ENCODE measurements at places on chromosomes 7 and 10. TPM values are rescaled to one million over a fixed set of nuclear protein-coding genes. Genes with fewer than 3 reads are reported as not detected.

GRCh38 chr10:101880232-101880573 is 36.6 kb upstream of the KCNIP2 start:
- H3K27ac ChIP-seq = no peak overlapping the region
- H3K36me3 ChIP-seq = no peaks in the 10 kb centered on the region
- no peak overlapping the region for H3K4me3 ChIP-seq
- DNase-seq = no peak

Gene RARRES2
- 9.2 TPM for polyA plus RNA-seq

DNA sequence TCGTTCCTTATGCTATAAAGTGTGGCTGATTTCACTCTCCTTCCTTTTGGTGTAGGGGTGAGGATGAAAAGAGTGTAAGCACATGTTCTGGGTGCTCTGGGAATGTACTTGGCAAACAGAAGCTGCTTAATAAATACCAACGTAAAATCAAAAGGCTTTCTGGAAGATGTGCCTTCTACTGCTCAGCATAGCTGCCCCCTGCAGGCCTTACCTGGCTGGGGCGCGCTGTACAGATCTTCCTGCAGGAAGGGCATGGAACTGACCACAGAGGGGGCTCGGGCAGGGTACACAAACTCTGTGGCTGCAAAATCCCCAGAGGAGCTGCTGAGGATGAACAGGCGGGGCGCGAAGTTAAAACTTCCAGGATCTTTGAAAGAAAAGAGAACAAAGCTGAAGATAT is 169.4 kb downstream of the SVIL start:
- no peak for DNase-seq
- no peak overlapping the region for H3K4me3 ChIP-seq
- H3K27me3 ChIP-seq = no peaks in the 10 kb centered on the region

DNA sequence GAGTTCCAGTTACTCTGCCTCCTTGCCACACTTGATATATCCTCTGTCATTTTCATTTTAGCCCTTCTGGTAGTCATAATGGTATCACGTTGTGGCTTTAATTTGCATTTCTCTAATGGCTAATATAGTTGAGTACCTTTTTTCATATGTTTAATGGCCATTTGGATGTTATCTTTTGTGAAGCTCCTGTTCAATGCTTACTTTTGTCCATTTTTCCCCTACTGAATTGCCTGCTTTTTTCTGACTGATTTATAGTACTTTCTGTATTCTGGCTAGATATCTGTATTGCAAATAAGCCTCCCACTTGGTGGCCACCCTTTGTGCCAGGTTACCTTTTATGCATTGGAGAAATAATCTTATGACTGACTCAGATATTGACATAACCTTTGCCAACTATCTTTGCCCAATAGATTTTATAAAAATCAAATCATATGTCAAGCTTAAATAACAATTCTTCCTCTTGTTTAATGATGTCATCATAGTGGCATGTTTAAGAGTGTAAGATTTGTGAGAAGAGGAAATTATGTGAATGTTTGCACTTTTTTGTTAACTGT is 50.6 kb downstream of the PRPF18 start:
- H3K4me3 ChIP-seq = no peak overlapping the region
- H3K27ac ChIP-seq = no peak overlapping the region
- H3K36me3 ChIP-seq = peaks cover 19% of the 10 kb centered on the region
- no peaks in the 10 kb centered on the region for H3K27me3 ChIP-seq
- DNase-seq = no peak

Gene POLR2J2
- 5.1 TPM for polyA plus RNA-seq

Gene SYT15
- polyA plus RNA-seq = 1.2 TPM

DNA sequence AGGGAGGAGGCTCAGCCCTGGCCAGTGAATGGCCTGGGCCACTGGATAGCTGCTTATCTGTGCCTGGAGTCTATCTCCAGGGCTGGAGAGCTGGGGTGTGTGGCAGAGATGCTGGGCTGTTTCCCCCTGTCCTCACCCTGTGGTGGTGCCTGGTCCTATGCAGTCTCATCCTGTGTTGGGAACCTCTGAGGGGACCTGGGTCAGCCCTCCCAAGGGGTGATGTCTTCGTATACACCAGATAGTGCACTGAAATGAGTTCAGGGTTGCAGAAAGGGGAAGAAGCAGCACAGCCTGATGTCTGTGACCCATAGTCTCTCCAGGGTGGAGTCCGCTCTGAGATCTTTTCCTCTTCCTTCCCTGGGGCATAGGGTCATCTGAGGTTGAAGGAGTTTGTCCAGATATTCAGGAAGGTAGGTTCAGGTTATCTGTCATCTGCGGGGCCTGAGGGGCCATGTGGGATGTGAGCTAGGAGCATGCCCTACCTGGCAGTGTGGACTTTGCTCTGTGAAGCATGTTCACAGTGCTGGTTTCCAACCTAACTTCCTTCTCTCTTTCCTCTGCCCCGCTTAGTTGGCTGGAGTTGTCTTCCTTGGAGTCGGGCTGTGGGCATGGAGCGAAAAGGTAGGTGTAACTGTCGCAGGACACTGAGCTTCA is 33.4 kb upstream of the SH2D4B start:
- peaks cover 99% of the 10 kb centered on the region for H3K4me1 ChIP-seq
- H3K27me3 ChIP-seq = no peaks in the 10 kb centered on the region
- H3K36me3 ChIP-seq = peaks cover 35% of the 10 kb centered on the region
- peak overlapping the region; percentile 19 for H3K27ac ChIP-seq
- no peak for DNase-seq

GRCh38 chr7:45421806-45422205 is 152.4 kb upstream of the ADCY1 start:
- H3K4me3 ChIP-seq = no peak overlapping the region
- H3K27ac ChIP-seq = no peak overlapping the region
- DNase-seq = no peak
- no peaks in the 10 kb centered on the region for H3K36me3 ChIP-seq

DNA sequence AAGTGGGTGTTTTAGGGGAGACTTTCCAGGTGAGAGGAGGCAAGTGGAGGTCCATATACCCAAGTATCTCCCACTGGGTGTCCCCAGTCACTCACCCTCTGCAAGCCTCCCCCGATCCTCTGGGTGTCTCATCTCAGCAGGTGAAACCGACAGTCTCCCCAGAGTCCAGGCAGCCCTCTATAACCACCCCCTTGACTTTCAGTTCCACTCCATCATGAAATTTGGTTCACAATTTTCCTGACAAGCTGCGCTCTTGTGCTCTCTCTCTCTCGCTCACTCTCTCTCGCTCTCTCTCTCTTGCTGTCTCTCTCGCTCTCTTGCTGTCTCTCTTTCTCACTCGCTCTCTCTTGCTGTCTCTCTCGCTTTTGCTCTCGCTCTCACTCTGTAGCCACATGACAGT is 8.1 kb upstream of the RABGEF1 start:
- no peak for DNase-seq
- H3K27me3 ChIP-seq = no peaks in the 10 kb centered on the region
- no peaks in the 10 kb centered on the region for H3K4me1 ChIP-seq
- H3K4me3 ChIP-seq = no peak overlapping the region

- no peak overlapping the region for H3K27ac ChIP-seq
- no peaks in the 10 kb centered on the region for H3K4me1 ChIP-seq
- no peak for DNase-seq
- H3K4me3 ChIP-seq = no peak overlapping the region
Observed at GRCh38 chr7:147496209-147496608, 1094.4 kb upstream of the C7orf33 start.

DNA sequence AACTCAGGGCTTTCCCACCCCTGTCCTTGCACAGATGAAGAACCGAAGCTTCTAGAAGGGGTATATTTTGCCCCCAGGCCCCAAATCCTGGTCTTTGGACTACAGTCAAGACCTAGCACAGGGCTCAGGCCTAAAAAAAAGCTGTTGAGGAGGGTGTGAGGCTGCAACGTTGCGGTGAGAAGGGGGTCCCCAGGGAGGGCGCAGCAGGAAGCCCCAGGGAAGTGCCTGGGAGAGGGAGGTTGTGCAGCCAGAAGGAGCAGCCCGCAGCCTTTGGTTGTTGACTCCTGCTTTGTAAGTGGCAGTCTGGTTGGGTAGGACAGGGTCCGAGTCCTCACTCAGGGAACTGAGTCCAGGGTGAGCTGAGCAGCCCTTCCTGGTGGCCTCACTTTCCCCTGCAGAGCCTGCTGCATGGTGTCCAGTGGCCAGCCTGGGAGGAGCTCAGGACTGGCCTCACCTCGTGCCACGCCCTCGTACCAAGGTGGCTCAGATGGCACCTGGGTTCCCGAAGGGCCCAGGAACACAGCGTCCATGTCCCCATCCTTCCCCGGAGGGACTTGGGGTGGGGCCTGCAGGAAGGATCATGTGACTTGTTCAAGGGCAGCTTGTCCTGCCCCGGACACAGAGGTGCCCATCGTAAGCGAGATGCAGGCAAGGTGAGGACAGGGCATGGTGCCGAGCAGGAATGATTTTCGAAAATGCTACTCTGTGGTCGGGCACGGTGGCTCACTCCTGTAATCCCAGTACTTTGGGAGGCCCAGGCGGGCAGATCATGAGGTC is 166.4 kb upstream of the TNRC18 start:
- no peak overlapping the region for H3K4me3 ChIP-seq
- no peak overlapping the region for H3K27ac ChIP-seq
- H3K36me3 ChIP-seq = no peaks in the 10 kb centered on the region
- no peak for DNase-seq

- peaks cover 17% of the 10 kb centered on the region for H3K27me3 ChIP-seq
- no peaks in the 10 kb centered on the region for H3K36me3 ChIP-seq
- no peaks in the 10 kb centered on the region for H3K4me1 ChIP-seq
- no peak overlapping the region for H3K27ac ChIP-seq
Observed at GRCh38 chr7:22074897-22075296, 129.2 kb upstream of the CDCA7L start.

DNA sequence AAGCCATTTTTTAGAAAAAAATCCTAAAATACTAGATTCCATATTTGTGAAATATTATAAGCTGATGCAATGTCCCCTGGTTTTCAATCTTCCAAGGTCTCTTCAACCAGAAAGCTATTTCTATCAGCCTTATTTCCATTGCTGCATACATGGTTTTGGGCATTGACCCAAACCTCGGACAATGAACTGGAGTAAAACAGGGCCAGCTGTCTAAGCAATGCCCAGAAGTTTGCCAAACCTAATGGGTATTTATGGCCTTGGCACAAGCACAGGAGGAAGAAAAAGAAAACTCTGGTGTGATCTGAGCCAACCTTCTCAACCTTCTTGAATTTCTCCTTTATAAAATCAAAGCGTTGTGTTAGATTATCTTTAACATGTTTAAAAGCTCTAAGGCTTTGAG is 402.3 kb downstream of the DNAJB9 start:
- H3K27me3 ChIP-seq = no peaks in the 10 kb centered on the region
- no peaks in the 10 kb centered on the region for H3K36me3 ChIP-seq
- H3K4me3 ChIP-seq = no peak overlapping the region
- H3K4me1 ChIP-seq = no peaks in the 10 kb centered on the region

DNA sequence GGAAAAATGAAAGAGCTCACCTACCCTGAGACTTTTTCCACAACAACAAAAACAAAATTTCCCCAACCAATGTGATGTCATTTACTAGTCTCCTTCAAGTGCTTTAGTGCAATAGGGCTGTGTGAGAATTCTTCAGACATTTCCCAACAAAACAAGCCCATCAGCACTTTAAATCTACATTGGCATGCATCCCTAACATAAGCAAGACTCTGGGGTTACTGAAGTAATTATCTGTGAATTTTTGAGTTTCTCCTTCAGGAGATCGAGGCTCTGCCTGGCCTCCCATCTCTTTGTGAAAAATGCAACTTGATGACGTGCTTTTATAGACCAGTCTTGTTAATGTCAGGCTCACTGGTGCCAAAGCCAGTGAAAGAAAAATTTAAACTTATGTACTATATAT is 255.6 kb downstream of the GFRA1 start:
- no peaks in the 10 kb centered on the region for H3K4me1 ChIP-seq
- H3K36me3 ChIP-seq = no peaks in the 10 kb centered on the region
- no peak for DNase-seq
- H3K27me3 ChIP-seq = no peaks in the 10 kb centered on the region

DNA sequence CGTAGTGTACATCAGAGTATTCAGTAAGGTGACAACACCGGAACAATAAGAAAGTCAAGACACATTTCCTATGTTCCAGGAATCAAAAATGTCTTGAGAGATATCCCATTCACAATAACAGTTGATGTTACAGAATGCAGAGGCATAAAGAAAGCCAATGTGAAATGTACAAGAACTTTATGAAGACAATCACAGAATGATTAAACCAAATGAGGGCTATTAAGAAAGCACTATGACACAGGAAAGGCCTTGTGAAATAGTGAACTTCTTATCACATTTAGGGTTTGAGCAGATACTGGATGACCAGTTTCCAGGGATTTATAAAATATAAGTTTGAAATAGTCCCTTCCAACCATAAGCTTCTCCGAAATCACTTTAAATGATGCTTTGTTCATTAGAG is 52.7 kb downstream of the VWDE start:
- H3K4me3 ChIP-seq = no peak overlapping the region
- DNase-seq = no peak
- H3K27me3 ChIP-seq = no peaks in the 10 kb centered on the region

DNA sequence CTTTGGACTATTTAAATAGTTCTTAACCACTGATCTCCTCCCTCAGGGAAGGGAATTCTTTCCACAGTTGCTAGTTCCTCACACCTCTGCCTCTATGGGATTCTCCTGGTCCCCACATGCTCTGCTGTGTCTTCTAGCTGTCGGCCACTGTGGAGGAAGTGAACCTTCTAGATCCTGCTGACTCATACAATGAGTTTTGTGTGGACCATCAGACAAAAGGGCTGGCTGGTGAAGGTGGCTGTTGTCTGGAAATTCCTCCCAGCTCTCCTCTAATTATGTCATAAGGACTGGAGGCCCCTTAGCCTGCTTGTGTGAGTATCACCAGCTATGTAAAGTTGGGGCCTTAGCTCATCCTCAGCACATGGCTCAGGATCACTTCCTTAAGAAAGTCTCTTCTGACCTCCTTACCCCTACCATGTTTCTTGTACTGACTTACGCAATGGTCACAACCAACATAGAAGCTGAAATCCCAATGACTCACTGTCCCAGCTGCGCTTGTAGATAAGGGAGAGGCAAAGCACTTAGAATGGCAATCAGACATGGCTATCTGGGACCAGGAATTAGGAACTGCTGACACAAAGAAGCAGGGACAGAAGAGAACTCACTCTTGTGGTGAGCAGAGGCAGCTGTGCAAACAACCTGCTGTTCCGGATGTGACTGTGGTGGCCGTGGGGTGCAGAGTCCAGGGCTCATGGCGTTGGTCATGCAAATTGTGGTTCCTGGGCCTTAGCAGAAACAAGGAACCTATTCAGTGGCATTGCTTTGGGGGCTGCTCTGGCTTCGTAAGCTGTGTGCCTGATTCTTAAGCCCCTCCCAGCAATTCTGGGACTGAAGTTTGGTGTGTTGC is 2.5 kb upstream of the MACC1 start:
- peak; percentile 74 for DNase-seq
- H3K36me3 ChIP-seq = no peaks in the 10 kb centered on the region
- peak overlapping the region; percentile 68 for H3K27ac ChIP-seq
- H3K4me1 ChIP-seq = no peaks in the 10 kb centered on the region
- H3K4me3 ChIP-seq = no peak overlapping the region

GRCh38 chr7:150404805-150405583 is 25.9 kb downstream of the ZNF775 start:
- no peaks in the 10 kb centered on the region for H3K27me3 ChIP-seq
- peak overlapping the region; percentile 96 for H3K27ac ChIP-seq
- H3K4me3 ChIP-seq = peak overlapping the region; percentile 73
- peak; percentile 93 for DNase-seq
- H3K4me1 ChIP-seq = peaks cover 28% of the 10 kb centered on the region
